ENCODE measurements at places on chromosomes 3 and 15. TPM values are rescaled to one million over a fixed set of nuclear protein-coding genes. Genes with fewer than 3 reads are reported as not detected.

The IGSF10 gene
- 0.14 TPM for total RNA-seq

The PLSCR5 gene
- total RNA-seq, result not detected

The PLA2G4D gene
- total RNA-seq, result not detected

The FETUB gene
- total RNA-seq, result not detected

The C15orf61 gene
- total RNA-seq, result 3.7 TPM

The SLC12A8 gene
- 11.2 TPM for total RNA-seq

The RTP4 gene
- total RNA-seq, result 1.4 TPM

The GOLGA8G gene
- total RNA-seq, result not detected

The NR2E3 gene
- total RNA-seq, result 0.57 TPM

The OR5AC2 gene
- not detected for total RNA-seq

The CCDC32 gene
- 12.0 TPM for total RNA-seq

The SGO1 gene
- 15.5 TPM for total RNA-seq

The ZIC4 gene
- not detected for total RNA-seq
